ENCODE measurements at places on chromosomes 4 and X.

- no peak for DNase-seq
These were observed 111.4 kb downstream of the SH3KBP1 start for GRCh38 chrX:19775830-19776485.

DNA sequence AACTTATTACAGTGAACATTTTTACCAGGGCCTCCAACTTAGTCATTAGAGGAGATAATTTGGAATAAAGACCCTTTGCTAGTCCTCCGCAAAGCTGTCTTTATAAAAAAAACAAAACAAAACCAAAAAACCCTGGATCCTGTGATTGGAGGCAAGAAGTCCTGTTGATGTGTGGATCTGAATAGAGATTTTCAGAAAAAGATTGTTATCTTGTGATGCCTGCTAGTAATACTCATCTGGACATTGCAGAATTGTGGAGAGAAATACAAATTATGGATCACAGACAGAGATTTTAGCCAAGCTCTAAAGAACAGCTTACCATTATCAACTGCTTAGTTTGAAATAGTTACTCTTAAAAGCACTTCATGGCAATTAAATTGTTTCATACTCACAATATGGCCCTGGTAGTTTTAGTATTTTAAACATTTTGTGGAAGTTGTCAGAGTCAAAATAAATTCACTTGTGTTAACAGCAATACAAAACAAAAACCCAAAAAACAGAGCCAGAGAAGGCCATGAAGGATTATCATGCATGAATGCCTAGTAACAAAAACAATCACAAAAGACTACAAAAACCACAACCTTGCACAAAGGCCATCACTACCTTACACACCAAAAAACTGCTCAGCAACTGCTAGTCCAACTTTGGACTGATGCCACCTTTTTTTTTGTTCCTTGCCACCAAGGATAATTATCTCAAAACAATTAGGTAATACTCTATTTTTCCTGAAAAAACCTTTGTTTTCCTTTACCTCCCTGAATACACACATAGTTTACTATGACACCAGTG, 514.5 kb upstream of the SLIT2 start:
- DNase-seq: no peak

DNA sequence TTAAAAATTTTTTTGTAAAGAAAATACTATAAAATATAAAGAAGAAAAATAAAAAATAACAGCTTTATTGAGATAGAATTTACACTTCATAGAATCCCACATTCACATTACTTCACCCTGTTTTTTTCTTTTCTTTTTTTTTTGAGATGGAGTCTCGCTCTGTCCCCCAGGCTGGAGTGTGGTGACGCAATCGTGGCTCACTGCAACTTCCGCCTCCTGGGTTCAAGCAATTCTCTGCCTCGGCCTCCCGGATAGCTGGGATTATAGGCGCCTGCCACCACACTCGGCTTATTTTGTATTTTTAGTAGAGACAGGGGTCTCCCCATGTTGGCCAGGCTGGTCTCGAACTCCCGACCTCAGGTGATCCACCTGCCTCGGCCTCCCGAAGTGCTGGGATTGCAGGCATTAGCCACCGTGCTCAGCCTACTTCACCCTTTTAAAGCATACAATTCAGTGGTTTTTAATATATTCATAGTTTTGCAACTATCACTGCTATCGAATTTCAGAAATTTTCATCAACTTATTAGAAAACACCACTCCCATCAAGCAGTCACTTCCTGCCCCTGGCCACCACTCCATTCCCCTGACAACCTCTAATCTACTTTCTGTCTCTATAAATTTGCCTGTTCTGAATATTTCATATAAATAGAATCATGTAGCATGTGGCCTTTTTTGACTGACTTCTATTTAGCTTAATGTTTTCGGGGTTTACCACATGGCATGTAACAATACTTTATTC, 48.7 kb downstream of the TMEM131L start:
- no peak for DNase-seq

DNA sequence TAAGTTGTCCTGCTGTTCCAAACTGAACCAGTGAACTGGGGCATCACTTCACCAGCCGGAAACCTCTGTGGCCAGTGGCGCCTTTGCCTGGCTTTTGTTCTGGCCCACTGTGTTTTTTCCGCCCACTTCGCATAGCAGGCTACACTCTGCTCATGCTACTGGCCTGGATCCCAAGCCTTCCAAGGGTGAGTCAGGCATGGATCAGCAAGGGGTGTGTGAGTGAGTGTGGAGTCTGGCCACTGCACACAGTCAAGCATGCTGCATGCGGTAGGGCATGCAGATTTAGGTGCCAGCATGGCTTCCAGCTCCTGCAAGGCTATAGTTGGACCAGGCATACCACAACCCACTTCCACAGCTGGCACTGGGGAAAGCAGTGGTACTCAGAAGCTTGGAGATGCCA, 1967.9 kb downstream of the C4orf33 start:
- no peak for DNase-seq

DNA sequence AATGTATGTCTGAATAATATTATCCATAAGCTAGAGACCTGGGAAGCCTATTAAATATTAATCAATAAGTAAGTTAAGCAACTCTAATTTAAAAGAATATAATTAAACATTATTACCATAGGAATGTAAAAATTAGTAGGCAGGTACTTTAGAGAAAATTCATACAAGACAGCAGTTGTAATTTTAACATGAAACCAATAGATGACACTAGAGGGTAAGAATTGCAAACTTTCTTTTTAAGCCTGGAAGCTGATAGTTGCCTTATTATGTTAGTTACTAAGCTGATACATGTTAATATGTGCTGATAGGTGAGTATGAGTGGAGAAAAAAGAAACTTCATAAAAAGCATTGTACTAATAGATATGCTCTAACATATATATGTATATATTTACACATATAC, 1157.4 kb downstream of the FAM133A start:
- peak; percentile 4 for DNase-seq
